ENCODE measurements at places on chromosomes 3 and 15.
A peak's percentile ranks its signal among the peaks of the same experiment; 100 is the strongest.

- no peak for DNase-seq
Measured at GRCh38 chr3:191431160-191431822, 29.7 kb upstream of the PYDC2 start.

GRCh38 chr3:51759203-51759602 lies 19.8 kb downstream of the IQCF6 start:
- DNase-seq: no peak

DNA sequence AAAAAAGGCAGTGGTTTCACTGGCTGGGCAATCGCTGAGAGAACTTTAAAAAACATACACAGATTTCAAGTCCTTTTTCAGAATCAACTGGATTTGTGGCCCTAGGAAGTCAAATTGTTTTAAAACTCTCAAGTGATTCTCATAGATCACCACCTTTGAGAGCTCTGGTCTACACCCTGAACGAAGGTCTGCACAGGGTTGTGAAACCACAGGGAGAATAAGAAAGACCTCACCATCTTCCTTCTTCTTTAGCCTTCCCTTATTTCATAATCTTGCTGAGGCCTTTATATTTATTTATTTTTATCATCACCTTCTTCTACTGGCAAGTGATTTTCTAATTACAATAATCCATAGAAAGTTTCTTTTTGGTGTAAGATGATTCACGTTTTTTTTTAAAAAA lies 58.1 kb downstream of the FOXP1 start:
- DNase-seq: no peak

DNA sequence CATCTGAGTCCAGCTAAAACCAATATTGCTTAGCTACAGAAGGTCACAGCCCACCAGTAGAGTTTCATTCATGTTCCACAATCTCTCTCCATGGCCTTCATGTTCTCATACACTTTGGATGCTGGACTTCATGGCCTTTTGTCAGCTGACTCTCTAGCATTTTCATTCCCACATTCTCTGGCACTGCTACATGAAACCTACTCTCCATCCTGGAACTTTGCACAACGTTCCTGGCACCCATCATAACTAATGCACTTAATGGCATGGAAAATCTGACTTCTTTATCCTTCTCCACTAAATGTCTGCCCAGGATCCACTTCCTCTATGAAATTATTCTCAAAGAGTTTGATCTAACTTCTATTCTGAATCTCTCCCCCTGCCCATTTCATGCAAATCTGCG lies 56.9 kb downstream of the SLC9A9 start:
- DNase-seq: no peak

- no peak for DNase-seq
Measured at GRCh38 chr3:4060603-4061002, 242.6 kb upstream of the SETMAR start.

GRCh38 chr15:89177633-89178306 lies 43.6 kb downstream of the RLBP1 start:
- DNase-seq: peak; percentile 79

GRCh38 chr15:75123395-75123794 lies 78.3 kb upstream of the C15orf39 start:
- no peak for DNase-seq

- no peak for DNase-seq
Measured at GRCh38 chr3:117010318-117010717, 300.7 kb downstream of the TUSC7 start.

DNA sequence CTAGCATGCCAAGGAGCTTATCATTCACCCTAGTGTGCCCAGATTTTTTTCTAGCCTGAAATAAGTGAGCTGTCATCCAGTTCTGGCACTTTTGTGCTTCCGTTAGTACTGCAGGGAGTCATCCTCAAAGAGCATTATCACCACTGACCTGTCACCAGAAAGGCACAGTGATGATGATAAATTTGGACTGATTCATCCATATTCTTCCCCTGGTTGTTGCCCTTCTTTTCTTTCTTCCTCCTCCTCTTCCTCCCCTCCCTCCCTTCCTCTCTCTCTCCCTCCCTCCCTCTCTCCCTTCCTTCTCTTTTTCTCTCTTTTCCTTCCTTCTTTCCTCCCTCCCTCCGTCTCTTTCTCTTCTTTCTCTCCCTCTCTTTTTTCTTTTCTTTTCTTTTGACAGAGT lies 21.3 kb downstream of the SLC35G2 start:
- DNase-seq: no peak

- no peak for DNase-seq
Measured at GRCh38 chr3:108182339-108182738, 39.9 kb downstream of the IFT57 start.

DNA sequence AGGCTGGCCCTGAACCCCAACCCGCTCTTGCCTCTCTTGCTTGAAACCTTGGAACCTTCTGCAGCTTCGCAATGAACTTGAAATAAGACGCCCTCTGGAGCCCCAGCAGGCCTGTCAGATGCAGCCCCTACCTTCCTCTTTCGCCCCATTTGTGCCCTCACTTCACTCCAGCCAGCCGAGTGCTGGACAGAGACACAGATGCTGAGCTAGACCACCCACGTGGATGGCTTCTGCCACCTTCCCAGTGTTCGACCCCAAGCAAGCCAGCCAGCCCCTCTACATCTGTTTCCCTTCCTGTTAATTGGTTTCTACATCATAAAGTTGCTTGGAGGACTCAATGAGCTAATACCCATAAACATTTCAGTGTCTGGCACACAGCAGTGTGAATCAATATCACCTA lies 23.8 kb upstream of the SNRPA1 start:
- no peak for DNase-seq

DNA sequence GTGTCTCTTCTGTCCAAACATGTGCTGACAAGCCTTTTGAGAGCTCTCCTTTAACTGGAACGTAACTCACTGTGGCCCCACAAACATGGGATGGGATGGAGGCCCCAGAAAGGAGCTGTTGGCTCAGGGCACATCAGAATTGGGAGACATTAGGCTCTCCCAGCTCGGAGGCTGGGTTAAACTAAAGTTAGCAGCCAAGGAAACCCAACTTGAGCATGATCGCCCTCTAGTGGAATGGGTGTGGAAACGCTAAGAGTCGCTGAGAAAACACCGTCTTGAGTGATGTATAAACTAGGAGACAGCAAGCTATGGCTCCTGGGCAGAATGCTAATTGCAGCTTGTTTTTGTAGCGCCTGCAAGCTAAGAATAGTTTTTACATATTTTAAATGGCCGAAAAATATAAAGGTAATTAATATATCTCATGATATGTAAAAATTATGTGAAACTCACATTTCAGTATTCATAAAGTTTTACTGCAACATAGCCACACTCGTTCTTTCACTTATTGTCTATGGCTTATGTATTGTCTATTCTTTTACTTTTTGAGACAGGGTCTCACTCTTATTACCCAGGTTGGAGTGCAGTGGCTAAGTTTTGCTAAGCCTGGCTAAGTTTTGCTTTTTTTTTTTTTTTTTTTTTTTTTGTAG lies 138.8 kb upstream of the HACD2 start:
- DNase-seq: peak; percentile 78

- no peak for DNase-seq
Measured at GRCh38 chr15:60871152-60871551, 357.9 kb downstream of the RORA start.

GRCh38 chr15:63915209-63915872 lies 81.6 kb upstream of the HERC1 start:
- DNase-seq: no peak

DNA sequence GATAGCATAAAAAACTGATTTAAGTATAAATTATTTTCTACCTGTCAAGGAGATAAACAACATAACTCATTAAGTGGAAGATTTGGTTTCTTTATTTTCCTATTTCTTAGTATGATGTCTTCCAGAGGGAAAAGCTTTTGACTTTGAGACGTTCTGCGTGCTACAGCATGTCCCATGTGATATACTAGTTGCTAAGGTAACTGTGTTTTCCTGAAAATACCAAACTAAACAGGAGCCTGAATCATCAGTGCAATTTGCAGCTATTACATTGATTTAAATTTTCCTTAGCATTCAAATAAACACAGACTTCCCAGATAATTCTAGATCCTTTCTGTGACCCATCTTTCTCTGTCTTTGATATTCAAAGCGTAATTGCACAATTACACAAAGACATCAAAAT lies 117.7 kb upstream of the P2RY1 start:
- no peak for DNase-seq

- DNase-seq: peak; percentile 61
Measured at GRCh38 chr3:9779721-9780457, 10.1 kb upstream of the CAMK1 start.

DNA sequence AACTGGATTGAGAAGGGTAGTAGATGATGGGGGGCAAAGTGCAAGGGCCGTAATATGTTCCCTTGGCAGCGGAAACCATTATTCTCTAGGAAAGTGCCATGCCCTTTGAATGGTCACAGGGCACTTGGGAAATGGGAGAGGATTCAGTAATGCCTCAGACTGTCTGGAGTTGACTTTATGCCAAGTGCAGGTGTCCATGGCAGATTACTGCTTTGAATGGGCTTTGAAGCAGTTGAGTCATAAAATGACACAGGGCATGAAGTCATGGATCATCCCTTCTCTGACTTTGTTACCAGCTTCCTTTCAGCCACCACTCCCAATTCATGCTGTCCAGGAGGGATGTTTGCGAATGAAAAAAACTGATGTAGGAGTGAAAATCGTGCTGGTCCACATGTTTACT lies 20.1 kb downstream of the AADACL2 start:
- no peak for DNase-seq

GRCh38 chr15:44654858-44655257 lies 8.6 kb downstream of the SPG11 start:
- no peak for DNase-seq

DNA sequence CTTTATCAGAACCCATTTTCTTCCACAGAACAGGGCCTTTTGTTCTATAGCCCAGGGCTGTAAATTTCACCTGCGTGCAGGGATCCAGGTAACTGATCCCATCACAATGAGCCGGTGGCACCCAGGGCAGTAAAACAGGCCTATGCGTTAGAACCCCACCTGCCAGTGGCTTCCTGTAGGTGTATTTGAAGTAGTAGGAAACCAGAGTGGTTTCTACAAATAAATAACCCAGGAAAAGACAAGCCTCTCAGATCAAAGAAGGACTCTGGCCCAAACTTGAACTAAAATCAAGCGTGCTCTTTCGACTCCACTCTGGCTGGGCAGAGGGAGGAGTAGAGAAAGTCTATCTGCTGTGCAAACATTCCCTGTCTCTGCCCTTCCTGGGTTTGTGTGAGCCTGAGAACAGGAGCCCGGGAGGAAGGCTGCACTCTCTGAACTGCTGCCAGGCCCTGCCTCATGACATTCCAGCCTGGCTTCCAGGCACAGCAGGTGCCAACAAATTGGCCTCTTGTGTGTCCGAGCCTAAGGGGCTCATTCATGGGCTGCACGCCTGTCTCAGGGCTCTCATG lies 77.7 kb downstream of the CEMIP start:
- no peak for DNase-seq

GRCh38 chr3:45976191-45977091 lies 19.2 kb downstream of the FYCO1 start:
- peak; percentile 42 for DNase-seq

DNA sequence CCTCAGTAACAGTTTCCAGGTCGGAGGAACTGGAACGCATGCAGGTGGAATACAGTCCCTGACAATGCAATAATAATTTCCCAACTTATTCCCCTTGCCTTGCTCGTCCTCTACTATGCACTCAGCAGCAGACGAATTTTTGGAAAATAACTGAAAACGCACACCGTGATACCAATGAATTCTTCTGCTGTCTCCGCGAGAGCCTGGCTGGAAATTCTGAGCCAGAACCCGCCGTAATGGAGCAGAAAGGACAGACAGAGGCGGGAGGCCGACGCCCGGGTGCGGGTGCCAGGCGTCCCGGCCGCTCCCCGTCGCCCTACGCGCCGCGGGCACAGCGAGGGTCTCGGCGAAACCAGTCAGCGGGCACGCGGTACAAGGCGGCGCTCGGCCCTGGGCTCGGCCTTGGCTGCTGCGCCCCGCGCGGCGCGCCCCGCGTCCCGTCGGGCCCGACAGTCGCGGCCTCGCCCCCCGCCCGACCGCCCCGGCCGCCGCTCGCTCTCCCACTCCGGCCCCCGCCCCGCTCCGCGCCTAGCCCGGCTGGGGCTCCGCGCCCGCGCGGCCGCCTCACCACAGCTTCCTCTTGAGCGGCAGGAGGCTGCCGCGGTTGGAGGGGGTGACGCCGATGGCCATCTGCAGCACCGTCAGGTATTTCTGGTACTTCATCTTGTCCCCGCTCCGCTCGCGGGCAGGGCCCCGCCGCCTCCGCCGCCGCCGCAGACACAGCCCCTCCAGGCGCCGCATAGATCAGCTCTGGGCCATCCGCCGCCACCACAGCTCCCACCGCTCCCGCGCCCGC lies 114.5 kb upstream of the GOLGA8J start:
- DNase-seq: no peak

DNA sequence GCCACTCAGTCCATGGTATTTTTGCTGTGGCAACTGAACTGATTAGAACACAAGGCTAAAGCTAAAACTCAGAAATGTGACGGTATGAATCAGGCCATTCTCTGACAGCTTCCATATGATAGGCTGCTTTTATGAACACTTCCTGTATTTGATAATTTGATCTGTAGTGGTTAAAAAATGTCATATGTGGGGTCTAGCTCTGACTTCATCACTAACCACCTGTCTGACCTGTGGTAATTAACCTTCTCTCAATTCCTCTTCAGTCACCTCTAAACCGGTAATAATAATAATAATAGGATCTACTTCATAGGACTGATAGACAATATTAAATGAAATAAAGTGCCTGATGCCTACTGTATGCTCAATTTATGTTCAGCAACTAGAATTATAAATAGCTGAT lies 223.2 kb downstream of the MBNL1 start:
- DNase-seq: no peak

DNA sequence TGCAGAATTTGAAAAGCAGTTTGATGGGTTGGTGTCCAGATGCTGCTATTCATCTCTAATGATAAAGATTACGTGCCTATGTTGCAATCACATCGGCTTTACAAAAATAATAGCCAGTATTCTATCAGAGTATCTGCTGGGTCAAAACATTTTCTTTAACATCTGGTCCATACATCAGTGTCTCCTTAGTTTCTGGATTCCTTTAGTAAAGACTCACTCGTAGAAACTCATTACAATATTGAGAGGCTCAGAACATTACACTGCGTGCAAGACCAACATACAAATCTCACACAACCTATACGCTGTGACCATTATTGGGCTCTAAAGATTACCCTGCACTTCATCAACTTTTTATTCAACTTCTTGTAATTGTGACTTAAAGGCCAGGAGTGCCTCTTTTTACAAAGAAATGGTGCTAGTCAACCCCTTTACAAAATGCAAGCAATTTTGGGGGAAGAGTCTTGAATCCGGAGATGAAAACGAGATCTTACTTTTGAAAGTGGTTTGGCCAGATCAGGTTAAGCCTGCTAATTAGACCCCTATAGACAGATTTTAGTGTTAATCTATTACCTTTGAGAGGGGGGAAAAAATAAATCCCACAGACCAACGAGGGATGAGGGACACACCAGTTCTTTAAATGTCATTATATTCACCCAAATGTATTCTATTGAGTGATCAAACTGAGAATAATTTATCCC lies 2.9 kb downstream of the TRA2B start:
- no peak for DNase-seq

DNA sequence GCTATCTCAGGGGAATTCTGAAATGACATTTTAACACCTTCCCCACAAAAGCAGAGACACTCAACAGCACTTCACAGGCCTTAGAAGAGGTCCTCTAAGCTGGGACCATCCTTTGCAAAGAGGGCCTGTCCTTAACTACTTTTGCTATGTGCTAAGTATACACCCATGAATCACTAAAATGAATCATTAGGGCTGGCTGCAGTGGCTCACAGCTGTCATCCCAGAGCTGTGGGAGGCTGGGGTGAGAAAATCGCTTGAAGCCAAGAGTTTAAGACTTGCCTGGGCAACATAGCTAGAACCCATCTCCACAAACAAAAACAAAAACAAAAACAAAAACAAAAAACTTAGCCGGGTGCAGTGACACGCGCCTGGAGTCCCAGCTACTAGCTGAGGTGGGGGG lies 53.9 kb upstream of the MELTF start:
- DNase-seq: peak; percentile 33

All from activated CD4-positive, alpha-beta T cell treated with anti-CD3 and anti-CD28 coated beads, Interleukin-10, Interleukin-2, amounts not matched to agents 100 ng/mL and 50 ng/mL, durations not matched to agents 16 hours and 8 hours (primary cell).